ENCODE measurements at places on chromosomes 7 and 10. TPM values are rescaled to one million over a fixed set of nuclear protein-coding genes. Genes with fewer than 3 reads are reported as not detected.

- DNase-seq: no peak
- no peaks in the 10 kb centered on the region for H3K36me3 ChIP-seq
- no peak overlapping the region for H3K27ac ChIP-seq
- no peaks in the 10 kb centered on the region for H3K4me1 ChIP-seq
Observed at GRCh38 chr7:143954135-143954534, 509 bp upstream of the OR2F1 start.

DNA sequence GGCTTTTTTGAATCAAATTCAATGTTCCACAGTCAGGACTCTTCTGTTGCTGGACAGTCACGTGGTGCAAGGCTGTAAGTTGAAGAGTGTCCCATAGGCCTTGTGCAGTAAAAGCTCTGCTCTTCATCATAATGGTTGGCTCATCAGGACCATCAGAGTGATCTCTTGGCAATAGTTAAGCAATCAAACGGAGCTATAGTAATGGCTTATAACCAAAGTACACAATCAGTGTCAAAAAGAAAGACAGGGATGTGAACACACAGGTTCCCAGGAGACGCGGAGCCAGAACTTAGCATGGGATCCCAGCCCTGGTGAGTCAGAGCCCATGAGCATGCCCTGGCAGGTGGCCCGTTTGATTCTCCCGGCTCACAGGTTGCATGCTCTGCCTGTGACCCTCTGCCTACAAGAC, 10.8 kb upstream of the GPNMB start:
- no peaks in the 10 kb centered on the region for H3K36me3 ChIP-seq
- H3K4me1 ChIP-seq: no peaks in the 10 kb centered on the region
- H3K4me3 ChIP-seq: no peak overlapping the region
- no peak for DNase-seq
- H3K27me3 ChIP-seq: no peaks in the 10 kb centered on the region

DNA sequence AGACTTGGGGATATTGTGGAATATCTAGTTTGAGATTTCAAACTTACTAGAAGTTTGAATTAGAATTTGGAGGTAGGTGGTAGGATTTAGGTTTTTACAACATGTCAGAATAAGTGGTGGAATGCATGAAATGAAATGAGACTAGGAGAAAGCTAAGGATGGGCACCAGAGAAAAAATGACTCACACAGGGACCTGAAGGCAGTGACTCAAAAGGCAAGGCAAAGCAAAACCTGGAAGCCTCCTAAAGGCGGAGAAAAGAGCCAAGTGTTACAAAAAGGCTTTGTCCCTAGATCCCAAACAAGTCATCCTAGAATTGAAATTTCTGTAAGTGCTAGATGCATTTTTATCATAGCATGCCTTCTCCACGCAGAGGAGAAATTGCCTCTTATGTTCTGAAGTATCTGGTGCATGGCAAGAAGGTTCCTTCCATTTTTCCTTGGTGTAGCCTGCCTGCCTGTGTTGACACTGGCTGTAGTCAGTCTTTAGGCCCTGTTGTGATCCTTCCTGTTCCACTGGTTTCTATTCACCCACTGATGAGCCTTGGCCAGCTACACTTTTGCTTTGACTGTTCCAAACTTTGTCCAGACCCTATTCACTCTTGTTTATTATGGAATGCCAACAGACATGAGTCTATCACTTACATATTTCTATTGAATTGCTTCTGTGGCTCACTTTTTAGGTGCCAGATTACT, 109.3 kb downstream of the ETV1 start:
- no peak overlapping the region for H3K27ac ChIP-seq
- no peak for DNase-seq
- no peak overlapping the region for H3K4me3 ChIP-seq
- H3K4me1 ChIP-seq: no peaks in the 10 kb centered on the region
- H3K36me3 ChIP-seq: no peaks in the 10 kb centered on the region

GRCh38 chr7:1729773-1730172, 59.7 kb downstream of the ELFN1 start:
- H3K4me3 ChIP-seq: no peak overlapping the region
- DNase-seq: no peak
- H3K36me3 ChIP-seq: no peaks in the 10 kb centered on the region
- H3K4me1 ChIP-seq: no peaks in the 10 kb centered on the region
- peaks cover 49% of the 10 kb centered on the region for H3K27me3 ChIP-seq

DNA sequence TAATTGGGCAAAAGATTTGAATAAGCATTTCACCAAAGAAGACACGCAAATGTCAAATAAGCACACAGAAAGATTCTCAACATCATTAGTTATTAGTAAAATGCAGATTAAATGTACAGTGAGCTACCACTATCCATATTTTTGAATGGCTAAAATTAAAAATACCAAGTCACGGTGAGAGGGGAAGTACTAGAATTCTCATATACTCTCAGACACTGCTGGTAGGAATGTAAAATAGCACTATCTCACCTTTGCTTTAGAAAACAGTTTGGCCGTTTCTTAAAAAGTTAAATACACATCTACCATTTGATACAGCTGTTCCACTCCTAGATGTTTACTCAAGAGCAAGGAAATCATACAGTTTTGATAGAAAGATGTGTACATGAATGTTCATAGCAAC, 115.8 kb upstream of the CELF2 start:
- no peaks in the 10 kb centered on the region for H3K36me3 ChIP-seq
- DNase-seq: no peak
- no peaks in the 10 kb centered on the region for H3K4me1 ChIP-seq
- H3K27ac ChIP-seq: no peak overlapping the region
- no peaks in the 10 kb centered on the region for H3K27me3 ChIP-seq

DNA sequence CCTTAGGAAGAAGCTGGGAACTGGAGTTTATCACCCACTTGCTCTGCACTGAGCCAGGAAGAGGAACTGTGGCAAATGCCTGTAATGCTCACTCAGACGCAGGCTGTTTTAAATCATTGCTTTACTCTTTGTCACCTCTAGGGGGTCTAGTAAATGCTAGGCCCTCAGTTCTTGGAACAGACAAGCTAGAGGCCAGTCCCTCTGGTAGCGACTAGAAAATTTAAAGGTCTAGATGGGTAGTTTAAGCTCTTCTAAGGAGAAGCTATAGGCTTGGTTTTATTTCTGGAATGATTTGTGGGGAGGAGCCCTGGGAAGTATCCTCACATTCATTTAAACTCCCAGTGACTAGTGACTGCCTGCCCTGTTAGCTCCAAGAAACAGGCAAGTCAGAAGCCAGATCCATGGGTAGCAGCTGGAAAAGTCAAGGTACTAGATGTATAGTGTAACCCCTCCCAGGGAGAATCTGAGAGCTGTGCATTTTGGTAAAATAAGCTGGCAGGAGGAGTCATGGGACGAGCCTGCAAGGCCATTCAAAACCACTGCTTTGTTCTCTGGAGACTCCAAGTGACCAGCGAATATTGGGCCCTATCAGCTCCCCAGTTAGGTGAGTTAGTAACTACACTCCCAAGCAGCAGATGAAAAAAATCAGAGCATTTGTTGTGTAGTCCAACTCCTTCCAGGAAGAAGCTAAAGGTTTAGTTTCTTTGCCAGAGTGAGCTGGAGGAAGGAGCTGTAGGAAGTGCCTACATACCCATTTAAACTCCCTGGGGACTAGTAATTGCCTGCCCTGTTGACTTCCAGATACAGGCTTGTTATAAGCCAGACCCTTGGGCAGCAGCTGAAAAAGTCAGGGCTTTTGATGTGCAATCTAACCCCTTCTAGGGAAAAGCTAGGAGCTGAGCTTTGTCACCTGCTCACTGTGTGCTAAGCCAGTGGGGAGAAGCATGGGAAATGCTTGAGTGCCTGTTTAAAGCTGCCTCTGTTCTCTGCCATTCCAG, 68.9 kb downstream of the DYNC1I1 start:
- no peak overlapping the region for H3K27ac ChIP-seq
- H3K36me3 ChIP-seq: no peaks in the 10 kb centered on the region

DNA sequence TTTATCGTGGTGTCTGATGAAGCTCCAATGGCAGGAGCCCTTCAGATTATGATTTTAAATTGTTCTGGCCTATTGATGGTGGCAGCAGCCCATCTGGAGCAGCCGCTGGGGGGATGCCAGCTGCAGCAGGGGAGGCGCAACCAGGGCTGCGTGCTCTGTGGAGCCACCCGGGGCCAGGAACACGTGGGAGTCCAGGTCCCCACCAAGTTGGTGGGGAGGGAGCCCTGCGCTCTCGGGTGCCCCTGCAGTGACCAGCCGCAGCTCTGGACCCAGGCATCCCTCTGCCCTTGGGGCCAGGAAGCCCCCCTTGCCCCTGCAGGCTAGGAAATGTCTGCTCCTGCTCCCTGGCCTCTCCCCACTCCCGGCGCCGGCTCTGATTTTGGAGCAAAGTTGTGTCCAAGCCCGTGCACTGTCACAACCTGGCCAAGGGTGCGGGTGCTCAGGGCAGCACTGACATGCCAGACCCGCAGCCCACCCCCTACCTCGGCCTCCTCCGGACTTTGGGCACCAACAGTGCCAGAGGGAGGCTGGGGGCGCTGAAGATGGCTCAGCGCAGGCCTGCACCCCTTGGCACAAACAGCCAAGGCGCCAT, 147.2 kb upstream of the ADO start:
- DNase-seq: no peak
- no peaks in the 10 kb centered on the region for H3K36me3 ChIP-seq
- H3K27me3 ChIP-seq: no peaks in the 10 kb centered on the region

- no peaks in the 10 kb centered on the region for H3K27me3 ChIP-seq
- no peak overlapping the region for H3K4me3 ChIP-seq
- no peak for DNase-seq
Observed at GRCh38 chr7:6279341-6279740, 6.9 kb upstream of the CYTH3 start.

DNA sequence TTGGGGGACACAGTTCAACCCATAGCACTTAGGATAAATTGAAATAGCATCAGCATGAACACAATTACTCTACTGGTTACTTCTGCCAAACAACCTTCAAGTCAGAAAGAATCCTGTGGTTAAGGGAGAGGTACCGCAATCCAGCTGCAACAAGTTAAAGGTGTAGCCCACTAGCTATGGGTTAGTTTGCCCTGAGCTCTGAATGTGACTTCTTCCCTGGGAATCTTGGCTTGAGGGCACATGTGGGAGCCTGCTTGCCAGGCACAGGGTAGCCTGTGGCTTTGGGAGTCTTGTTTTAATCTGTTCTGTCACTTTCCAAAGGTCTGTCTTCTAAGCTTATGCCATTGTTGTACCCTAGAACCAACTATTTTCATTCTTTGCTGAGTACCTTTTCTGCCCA, 8.9 kb upstream of the SGPL1 start:
- no peak overlapping the region for H3K27ac ChIP-seq
- H3K27me3 ChIP-seq: peaks cover 3% of the 10 kb centered on the region

GRCh38 chr7:99579956-99580777, 17.9 kb upstream of the TMEM225B start:
- H3K4me3 ChIP-seq: peak overlapping the region; percentile 86
- H3K27me3 ChIP-seq: no peaks in the 10 kb centered on the region
- H3K27ac ChIP-seq: peak overlapping the region; percentile 39
- peaks cover 15% of the 10 kb centered on the region for H3K4me1 ChIP-seq

DNA sequence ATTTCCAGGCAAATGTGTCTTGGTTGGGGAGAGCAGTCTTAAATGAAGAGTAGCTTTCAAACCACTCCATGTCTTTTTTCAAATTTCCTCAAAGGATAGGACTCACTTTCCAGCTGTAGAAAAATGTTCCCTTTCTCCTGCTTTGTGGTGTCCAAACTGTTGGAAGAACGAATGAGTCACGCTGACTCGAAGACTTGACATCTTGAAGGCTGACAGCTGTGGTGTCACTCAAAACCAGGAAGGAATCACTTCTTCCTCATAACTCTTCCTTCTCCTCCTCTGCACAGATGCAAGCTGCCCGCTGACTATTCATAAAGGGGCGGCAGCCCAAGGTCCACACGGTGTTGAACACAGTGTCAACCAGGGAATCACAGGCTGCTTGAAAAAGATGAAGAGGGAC, 19.2 kb downstream of the PLA2G12B start:
- H3K4me3 ChIP-seq: no peak overlapping the region
- no peak overlapping the region for H3K27ac ChIP-seq
- no peaks in the 10 kb centered on the region for H3K4me1 ChIP-seq
- H3K36me3 ChIP-seq: no peaks in the 10 kb centered on the region
- no peaks in the 10 kb centered on the region for H3K27me3 ChIP-seq

- H3K27me3 ChIP-seq: peaks cover 12% of the 10 kb centered on the region
- no peak overlapping the region for H3K4me3 ChIP-seq
- H3K4me1 ChIP-seq: no peaks in the 10 kb centered on the region
- no peaks in the 10 kb centered on the region for H3K36me3 ChIP-seq
- no peak overlapping the region for H3K27ac ChIP-seq
Observed at GRCh38 chr10:116655568-116655967, 34.8 kb downstream of the PNLIPRP2 start.

DNA sequence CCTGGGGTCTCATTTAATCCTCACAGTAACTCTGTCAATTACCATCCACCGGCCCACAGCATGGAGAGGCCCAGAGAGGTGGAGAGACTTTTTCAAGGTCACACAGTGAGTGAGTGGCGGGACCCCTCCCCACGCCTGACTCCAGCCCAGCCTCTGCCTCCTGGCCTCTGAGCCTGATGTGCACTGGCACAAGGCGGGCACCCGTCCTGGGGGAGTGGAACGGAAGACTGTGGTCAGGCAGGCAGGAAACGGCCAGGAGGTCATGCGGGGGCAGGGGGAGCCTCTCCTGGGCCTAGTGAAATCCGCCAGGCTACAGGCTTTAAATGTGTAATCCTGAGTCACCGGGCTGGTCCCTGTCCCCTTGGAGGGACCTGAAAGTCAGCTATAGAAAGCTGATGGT, 32.2 kb downstream of the ZCCHC24 start:
- no peaks in the 10 kb centered on the region for H3K27me3 ChIP-seq
- H3K27ac ChIP-seq: no peak overlapping the region
- no peaks in the 10 kb centered on the region for H3K4me1 ChIP-seq
- no peak overlapping the region for H3K4me3 ChIP-seq
- no peaks in the 10 kb centered on the region for H3K36me3 ChIP-seq

GRCh38 chr10:63384675-63385074, 81.1 kb downstream of the JMJD1C start:
- no peak overlapping the region for H3K4me3 ChIP-seq
- DNase-seq: no peak
- H3K27me3 ChIP-seq: no peaks in the 10 kb centered on the region

DNA sequence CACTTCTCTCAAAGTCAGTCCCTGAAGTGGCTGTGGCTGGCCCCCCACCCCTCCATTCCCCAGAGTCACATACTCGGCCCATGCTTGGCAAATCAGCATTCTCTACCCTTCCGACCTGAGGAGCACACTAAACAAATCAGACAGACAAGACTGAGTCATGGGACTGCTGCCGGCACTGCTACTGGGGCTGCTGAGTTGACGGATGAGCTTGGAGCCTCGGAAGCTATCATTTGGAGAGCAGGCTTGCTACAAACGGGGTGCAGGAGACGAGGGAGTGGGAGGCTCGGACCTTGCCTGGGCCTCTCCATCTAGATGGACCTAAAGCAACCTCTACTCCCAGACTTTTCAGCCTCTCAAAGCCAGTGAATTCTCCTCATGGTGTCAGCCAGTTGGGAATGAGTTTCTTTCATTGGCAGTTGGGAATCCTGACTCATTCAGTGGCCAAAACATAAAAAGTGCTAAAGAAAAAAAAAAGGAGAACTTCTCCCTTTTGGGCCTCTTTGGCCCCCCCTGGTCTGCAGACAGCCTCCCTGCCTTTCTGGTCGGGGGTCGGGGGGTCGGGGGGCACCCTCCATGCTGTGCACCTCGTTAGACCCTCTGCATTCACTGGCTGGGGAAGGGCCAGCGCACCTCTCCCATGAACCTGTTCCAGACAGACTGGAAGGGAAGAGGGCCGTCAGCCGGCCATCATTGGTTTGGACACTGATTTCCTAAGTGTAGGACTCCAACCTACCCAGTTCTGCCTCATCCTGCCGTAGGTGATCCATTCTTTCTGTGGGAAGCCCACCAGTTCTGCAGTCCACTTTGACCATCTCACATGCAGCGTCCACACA, 52.3 kb upstream of the COL13A1 start:
- H3K4me1 ChIP-seq: no peaks in the 10 kb centered on the region

NACAD gene
- 0.20 TPM for total RNA-seq

EXOC4 gene
- 108 TPM for total RNA-seq

RHOBTB1 gene
- total RNA-seq: 0.39 TPM

COL13A1 gene
- not detected for total RNA-seq

VGF gene
- not detected for total RNA-seq
